ENCODE measurements at places on chromosomes 16 and 17.

DNA sequence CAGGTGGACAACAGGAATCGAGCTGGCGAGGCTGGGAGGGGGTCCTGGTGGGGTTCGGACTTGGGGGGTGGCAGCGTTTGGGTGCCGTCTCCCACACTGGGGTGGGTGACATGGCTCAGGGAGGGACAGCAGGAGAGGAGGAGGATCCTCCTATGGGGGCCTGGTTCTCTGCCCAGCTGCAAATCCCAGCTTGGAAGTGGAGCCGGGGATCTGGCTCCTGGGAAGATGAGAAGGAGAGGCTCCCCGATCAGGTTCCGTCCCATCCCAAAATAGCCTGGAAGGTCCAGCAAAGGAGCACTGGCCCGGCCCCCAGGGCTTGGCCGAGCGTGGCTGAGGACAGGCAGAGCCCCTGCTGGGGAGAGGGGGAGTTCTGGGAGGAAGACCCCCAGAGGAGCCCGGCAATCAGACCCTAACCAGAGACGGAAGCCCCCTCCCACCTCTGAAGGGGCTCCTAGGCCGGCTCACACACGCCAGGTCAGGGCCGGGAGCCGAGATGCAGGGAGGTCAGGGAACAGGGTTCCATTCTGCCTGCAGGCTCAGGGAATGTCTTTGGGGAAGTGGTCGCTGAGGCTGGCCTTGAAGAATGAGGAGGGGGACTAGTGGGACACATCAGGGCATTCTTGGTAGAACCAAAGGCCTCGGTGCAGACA is 143.7 kb downstream of the ENGASE start:
- DNase-seq = no peak

DNA sequence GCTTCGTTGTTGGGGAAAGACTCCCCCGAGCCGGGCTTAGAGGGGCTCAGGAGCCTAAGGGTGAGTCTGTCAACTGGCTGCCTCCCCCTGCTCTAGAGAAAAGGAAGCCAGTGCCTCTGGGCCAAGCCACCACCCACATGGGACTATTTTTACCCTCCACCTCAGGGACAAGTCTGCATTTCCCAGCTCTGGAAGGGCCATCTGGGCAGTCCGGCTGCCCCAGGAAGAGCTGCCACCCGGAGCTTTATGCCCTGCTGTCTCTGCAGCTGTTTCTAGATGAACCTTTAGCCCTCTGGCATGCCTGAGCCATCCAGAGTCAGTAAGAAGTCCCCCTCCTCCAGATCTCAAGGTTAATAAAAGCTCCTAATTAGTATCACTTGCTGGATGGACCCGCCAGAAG is 5.3 kb upstream of the RPRML start:
- no peak for DNase-seq

DNA sequence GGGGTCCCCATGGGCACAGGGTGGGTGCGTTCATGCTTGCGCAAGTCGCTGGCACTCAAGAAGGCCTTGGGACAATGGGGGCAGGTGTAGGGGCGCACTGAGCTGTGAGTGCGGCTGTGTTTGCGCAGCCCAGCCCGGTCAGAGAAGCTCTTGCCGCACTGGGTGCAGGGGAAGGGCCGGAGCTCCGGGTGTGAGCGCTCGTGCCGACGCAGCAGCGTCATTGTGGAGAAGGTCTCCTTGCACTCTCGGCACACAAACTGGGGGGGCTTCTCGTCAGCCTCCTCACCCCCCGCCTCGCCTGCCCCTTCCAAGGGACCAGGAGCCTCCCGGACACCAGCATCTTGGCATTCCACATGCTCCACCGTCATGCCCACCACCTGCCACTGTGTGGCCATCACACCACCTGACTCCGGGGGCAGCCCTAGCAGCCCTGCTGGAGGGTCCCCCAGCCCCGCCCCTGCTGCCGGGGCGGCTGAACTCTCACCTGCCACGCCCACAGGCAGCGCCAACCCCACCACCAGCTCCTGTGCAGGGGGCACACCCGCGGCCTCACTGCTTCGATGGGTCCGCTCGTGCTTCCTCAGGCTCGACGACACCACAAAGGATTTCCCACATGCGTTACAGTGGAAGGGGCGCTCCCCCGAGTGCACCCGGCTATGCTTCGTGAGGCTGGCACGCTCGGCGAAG is 12.8 kb downstream of the ZNF668 start:
- DNase-seq = no peak

- no peak for DNase-seq
These were observed 27.7 kb upstream of the CLEC18B start for GRCh38 chr16:74448990-74449389.

GRCh38 chr16:84117494-84117843 is 727 bp upstream of the MBTPS1 start:
- peak; percentile 35 for DNase-seq

Measured in activated CD8-positive, alpha-beta memory T cell treated with anti-CD3 and anti-CD28 coated beads, Interleukin-2, amount 50 U/mL, for 4 hours (primary cell).